ENCODE measurements at places on chromosomes 3 and 15.
A peak's percentile ranks its signal among the peaks of the same experiment; 100 is the strongest.

- DNase-seq: no peak
Measured at GRCh38 chr3:185702262-185703225, 116.4 kb downstream of the SENP2 start.

DNA sequence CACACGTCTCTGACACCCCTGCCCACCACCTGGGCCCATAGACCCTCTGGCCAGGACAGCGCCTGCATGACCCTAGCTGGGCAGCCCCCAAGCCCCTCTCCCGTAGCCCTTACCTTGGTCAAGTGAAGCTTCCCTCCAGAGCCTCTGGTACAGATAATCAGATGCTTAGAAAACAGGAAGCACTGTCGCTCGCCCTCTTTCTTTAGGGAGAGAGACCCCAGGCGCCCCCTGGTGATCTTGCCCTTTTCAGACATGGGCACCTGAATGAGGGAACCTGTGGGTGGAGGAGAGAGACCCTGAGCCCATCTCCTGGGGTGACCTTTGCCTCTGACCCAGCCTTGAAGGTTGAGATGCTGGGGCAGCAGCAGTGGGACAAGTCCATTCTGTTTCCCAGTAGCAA is 65.4 kb downstream of the RASGRF1 start:
- no peak for DNase-seq

DNA sequence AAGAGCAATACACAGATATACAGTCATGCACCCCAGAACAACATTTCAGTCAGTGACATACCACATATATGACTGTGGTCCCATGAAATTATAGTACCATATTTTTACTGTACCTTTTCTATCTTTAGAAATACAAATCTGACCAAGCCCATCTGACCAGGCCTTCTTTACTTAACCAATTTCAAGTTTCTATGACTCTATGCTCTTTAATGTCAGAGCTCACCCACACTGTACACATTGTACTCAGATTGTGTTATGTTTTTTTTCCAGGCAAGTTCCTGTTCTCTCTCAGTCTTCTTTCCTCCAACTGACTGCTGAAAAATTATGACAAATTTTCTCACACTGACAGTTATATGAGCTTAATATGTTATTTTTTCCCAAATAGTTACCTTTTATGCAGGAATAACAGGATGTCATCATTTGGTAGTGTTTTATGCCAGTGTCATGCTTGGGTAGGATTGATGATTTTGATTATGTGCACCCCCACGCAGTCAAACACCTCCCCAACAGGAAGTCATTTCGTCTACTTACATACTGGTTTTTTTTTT is 8.0 kb upstream of the CBLB start:
- DNase-seq: no peak

GRCh38 chr3:17232442-17232841 is 347.7 kb downstream of the PLCL2 start:
- DNase-seq: no peak

GRCh38 chr3:183287301-183287971 is 34.4 kb downstream of the B3GNT5 start:
- peak; percentile 99 for DNase-seq

GRCh38 chr3:50355829-50356552 is 3.3 kb downstream of the TMEM115 start:
- DNase-seq: no peak

GRCh38 chr15:85394554-85395333 is 14.3 kb downstream of the AKAP13 start:
- DNase-seq: no peak

- no peak for DNase-seq
Measured at GRCh38 chr3:54549607-54550220, 378.1 kb downstream of the LRTM1 start.

DNA sequence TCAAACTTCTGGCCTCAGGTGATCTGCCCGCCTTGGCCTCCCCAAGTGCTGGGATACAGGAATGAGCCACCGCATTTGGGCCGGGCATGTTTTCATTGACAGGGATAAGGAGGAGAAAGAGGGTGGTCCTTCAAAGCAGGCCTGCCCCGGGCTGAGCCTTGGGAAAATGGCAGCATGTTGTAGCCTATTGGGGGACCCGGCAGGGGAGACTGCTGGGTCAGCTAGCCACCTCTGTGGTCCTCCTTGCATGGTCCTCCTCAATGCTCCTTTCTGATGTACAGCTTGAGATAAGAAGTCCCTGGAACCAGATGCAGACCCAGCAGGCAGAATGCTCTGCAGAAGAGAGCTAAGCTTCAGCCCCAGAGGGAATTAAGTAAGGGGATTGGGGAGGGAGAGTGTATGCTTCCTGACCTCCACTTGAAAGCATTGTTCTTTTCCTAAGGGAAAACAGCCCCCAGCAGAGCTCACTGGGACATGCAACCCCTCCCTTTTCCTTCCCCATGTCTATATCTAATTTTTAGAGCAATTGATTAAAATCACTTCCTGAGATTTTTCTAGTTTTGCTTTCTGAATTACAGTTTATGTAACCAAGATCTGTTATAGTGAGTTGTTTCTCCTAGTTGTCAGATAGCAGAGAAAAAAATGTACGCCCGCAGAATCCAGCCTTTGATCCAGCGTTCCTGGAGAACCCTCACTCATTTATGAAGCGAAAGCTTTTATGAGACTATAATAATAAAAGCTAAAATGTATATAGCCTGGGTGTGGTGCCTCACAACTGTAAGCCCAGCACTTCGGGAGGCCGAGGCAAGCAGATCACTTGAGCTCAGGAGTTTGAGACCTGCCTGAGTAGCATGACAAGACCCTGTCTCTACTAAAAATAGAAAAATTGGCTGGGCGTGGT is 48.7 kb upstream of the VILL start:
- no peak for DNase-seq

- DNase-seq: peak; percentile 70
Measured at GRCh38 chr3:9955611-9956352, 3.6 kb upstream of the PRRT3 start.

DNA sequence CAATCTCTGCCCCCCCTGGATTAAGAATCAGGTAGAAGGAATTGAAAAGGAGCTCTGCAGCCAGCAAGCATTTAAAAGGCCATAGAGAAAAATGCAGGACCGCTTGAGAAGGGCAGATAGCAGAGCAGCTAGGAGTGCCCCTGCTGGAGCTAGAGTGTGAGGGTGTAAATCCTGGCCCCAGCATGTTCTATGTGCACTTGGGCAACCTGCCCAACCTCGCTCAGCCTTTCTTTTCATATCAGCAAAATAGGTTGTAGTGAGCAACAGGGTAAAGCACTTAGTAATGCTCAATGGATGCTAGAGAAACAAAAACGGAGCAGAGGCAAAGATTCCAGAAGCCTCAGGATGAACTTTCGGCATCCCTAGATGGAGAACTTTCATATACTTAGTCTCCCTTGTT is 25.0 kb upstream of the THBS1 start:
- DNase-seq: peak; percentile 33

- peak; percentile 95 for DNase-seq
Measured at GRCh38 chr3:157122116-157122515, 37.8 kb downstream of the CCNL1 start.

GRCh38 chr3:69740103-69741021 is 1.1 kb downstream of the MITF start:
- DNase-seq: no peak

- DNase-seq: no peak
Measured at GRCh38 chr3:126367316-126367805, 10.2 kb upstream of the KLF15 start.

DNA sequence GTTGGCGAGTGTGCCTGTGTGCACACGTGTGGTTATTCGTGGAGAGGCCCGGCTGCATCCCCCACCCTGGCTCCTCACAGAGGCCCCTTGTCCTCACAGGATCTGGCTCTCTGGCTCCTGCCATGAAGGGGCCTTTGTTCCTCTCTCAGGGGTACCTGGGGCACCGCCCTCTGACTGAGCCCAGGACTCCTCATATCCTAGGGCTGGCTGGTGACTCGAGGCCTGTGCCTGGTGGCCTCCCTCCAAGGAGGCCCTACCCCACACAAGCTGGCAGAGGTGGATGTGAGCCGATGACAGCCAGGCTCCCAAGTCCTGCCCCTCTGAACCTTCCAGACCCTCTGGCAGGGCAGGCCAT is 10.0 kb downstream of the PRKCD start:
- DNase-seq: no peak

GRCh38 chr3:120793601-120794000 is 51.1 kb downstream of the GTF2E1 start:
- DNase-seq: no peak

DNA sequence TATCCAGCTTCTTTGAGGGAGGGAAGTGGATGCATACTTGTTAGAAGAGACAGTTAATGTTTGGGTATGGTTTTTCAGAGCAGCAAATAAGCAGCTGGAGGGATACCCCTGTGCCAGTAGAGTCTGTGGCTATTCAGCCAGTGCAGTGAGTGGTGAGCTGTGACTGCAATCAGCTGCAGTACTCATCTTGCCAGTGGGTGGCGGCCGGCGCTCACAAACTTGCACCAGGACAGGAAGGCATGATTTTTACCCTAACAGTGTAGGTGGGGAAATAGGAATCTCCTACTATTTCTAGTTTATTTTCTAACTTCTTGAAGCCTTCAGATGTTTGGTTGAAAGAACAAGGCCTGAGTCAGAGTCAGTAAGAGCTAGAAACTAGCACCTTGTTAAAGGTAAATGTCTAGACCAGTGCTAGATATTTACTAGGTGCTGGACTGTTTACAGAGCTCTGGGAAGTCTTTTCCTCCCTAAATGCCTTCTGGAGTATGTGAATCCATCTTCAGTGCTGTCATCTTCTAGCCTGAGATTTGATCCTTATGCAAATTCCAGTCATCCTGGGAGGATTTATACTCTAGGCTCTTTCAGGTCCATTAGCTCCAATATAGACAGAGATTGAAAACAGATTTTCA is 23.6 kb downstream of the TIMP4 start:
- DNase-seq: peak; percentile 71

DNA sequence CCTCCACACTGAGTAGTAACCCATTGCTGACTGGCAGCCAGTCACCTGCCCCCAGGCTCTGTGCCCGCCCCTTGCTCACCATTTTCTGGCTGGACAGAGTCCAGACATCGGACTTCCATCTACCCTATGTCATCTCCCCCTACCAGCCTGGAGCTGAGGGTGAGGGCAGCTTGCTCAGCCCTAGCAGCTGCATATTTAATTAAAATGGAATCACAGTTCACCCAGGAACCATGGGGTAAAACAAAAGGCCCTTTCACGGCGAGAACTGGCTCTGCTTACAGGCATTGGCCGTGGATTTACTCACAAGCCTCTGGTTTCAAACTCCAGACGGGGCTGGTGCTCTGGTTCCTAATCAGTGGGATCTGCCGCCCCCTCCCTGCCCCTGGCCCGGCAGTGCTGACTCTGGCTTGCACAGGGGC is 94.9 kb upstream of the ATP2B2 start:
- no peak for DNase-seq

DNA sequence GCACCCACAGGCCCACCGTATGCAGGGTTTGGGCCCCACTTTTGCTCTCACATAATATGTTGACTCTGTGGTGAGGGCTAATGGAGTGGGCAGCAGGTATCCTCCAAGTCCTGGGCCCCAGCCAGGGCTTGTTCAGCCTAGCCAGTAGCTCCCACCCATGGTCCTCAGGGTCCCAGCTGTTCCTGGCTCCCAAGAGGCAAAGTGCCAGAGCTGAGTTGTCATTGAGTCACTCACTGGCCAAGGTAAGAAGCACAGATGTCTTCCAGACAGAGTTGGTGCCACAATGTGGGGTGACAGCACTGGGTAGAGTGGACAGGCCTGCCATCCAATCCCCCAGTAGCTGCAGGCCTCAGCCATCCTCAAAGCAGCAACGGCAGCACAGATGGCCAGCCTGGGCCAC is 4.3 kb downstream of the SHF start:
- no peak for DNase-seq

GRCh38 chr15:25795061-25795460 is 68.1 kb downstream of the ATP10A start:
- no peak for DNase-seq

DNA sequence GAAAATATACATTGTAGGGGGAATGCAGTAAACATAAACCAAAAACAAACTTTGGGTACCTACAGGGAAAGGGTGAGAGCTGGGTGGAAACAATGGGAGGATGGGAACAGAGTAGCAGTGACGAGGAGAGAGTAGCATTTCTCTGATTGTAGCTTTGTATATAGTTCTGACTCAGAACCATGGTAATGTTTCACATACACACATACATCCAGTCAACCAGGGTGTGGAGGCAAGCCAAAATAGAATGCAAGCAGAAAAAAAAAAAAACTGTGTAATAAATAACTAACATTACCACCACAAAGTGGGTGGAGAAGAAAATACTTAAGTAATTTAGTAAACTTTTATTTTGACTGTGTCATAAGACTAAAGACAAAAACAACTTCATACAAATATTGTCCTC is 27.2 kb downstream of the BCL2A1 start:
- peak; percentile 10 for DNase-seq

DNA sequence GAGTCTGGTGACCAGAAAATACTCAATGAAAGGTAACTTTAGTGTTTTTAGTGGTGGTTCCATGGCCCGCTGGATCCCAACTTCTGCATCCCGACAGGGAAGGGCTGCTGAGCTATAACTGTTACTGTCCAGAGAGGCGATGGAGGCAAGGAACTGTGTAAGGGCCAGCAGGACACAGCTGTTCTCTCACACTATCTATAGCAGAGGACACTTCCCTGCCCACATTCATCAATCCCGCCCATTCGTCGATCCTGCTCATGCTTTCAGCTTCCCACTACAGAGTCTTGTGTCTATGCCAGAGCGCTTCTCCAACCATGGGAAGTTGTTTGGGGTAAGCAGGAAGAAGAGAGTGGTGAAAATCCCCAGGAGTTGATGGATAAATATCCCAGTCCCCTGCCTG is 8.4 kb downstream of the COLQ start:
- no peak for DNase-seq

DNA sequence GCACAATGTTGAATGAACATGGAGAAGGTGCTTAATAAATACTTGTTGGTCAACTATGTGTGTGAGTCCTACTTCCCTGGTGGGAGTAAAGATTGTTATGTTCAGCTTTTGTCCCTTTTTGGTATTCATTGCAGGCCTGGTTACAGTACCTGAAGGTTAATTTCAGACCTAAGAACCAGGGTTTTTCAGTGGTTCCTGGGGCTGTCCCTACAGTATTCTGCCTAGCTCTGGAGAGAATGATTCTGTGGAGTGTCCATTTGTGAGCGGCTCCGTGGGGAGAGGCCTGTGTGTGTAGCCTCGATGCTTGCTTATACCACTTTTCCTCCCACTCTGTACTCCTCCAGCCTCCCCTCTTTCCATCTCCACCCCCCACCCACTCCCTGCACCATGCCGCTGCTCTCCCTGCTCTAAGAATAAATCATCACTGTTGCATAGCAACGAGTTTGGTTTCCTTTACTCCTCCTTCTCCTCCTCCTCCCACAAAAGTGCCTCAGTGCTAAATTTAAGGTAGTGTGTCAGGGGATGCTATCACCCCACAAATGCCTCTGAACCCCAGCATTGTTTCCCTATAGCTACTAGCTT is 150.6 kb upstream of the ROPN1 start:
- no peak for DNase-seq

- no peak for DNase-seq
Measured at GRCh38 chr3:50585919-50586762, 16.8 kb downstream of the HEMK1 start.

Data from fibroblast of the aortic adventitia (primary cell).